ENCODE measurements at places on chromosomes 1 and 21.
A peak's percentile ranks its signal among the peaks of the same experiment; 100 is the strongest.

GRCh38 chr1:150567341-150567716, 12.1 kb downstream of the MCL1 start:
- no peak for DNase-seq

- DNase-seq = no peak
Measured at GRCh38 chr1:115179397-115180079, 90.2 kb upstream of the TSPAN2 start.

- DNase-seq = no peak
Measured at GRCh38 chr1:107617456-107617855, 347.5 kb downstream of the VAV3 start.

DNA sequence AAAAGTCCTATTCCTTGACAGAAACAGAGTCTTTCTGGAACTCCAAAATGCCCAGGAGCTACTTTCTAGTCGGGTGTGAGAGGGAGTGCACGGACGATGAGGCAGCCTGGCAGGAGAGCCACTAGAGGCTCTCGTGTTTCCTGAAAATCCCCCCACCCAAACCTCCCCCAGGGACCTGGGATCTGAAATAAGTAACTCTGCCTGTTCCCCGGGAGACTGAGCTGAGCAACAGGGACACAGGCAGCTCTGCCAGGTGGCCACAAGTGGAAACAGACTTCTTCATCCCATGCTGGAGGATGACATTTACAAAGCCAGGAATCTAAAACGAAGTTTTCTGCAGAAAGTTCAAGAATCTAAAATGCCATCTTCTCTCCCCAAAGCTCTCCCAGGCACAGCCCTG, 77.1 kb downstream of the ITPKB start:
- DNase-seq = no peak

- DNase-seq = no peak
Measured at GRCh38 chr1:158054721-158055120, 61.3 kb downstream of the KIRREL1 start.

GRCh38 chr21:40616377-40616704, 230.6 kb downstream of the DSCAM start:
- no peak for DNase-seq

DNA sequence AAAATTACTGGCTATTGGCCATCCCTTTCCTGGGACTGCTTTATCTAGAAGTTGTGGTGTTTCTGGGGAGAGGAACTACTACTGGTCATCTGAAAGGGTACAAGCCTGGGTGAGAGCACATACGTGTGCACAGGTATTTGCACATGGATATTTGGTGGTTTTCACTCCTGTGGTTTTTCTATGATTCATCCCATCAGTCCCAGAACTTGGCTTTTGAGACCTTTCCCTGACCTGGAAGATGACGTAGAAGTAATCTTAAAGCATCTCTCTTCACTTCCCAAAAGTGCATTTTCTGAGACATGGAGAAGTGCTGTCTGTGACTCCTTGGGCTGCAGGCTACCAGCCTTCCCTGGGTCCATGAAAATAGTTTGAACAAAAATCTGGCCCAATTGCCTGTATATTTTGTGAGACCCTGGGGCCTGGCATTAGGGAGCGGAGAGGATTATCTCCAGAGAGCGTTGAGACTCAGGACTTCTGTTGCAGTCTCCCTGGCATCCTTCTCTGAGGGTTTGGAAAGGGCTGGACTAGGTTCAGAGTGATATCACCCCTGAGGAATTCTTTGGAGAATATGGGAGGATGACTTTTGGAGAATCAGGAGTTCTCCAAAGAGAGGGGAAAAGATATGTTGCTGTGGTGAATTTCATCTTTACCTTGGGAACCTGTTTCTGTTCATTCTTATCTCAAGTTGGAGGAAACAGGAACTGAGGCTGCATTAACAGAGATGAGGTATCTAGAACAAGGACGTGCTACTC, 130.8 kb downstream of the NOS1AP start:
- no peak for DNase-seq

DNA sequence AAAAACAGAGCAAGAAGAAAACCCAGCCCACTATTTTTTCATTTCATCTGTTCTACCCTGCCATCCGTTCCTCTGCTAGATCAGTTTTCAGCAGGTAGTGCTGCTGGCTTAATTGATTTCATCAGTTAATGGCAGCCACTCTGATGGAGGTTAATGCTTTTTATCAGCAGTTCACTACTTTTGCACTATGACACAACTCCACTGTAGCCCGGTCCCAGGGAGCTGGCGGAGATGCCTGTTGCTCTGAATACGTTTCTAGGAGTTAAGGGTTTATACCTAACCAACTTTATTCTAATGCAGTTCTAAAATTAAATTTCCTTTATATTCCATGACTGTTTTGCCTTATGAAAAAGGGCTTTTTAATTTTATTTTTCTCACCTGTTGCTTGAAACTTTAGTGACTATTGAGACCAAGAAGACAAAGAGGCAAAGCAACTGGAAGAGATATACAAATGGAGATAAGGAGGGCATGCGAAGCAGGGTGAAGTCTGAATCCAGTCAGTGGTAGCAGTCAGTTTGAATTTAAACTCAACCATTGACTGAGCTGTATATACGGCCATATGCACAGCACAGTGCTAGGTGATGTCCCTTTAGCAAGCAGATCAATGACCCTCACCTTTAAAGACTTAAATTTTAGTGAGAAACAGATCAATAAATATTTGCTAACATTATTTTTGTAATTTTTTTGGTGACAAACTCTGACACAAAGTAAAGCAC, 477.9 kb downstream of the LMO4 start:
- no peak for DNase-seq

- no peak for DNase-seq
Measured at GRCh38 chr1:57683037-57683942, 259.4 kb upstream of the DAB1 start.

DNA sequence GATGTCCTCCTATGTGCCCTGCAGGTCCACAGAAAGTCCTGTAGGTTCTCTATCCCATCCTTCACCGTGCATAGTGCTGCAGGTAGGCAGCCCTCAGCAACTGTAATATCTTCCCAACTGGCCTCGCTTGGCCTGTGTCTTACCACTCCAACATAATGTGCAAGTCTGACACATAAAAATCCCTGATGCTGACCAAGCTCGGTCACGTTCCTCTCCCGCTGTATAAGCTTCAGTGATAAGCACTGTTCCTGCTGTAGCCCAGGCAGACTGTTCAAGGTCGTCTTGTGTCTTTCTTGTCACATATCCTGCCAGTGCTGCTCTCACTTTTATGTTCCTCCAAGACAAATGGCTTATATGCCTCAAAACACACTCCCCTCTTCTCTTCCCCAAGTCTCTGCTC, 19.4 kb upstream of the KCNE1 start:
- DNase-seq = no peak

- no peak for DNase-seq
Measured at GRCh38 chr1:230669543-230669942, 27.3 kb downstream of the COG2 start.

- DNase-seq = peak; percentile 63
Measured at GRCh38 chr21:37675202-37675801, 241.0 kb downstream of the KCNJ6 start.

GRCh38 chr1:156841295-156841855, 17.5 kb downstream of the INSRR start:
- DNase-seq = no peak

DNA sequence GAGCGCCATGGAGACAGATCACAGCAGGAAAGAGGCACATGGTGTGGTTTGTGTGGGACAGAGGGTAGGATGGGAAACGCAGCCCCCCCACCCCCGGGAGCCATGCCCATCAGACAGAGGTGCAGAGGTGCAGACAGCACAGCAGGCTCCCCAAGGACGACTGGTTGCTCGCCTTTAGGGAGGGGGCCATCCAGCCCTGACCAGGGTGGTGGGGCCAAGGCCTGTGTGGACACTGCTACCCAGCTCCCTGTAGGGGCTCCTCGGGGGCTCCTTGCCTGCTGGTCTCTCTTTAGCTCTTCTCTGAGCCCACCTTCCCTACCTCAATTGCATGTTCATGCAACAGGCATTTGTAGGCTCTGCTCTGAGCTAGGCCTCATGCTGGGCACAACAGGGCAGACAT, 3.7 kb downstream of the KCNAB2 start:
- no peak for DNase-seq

DNA sequence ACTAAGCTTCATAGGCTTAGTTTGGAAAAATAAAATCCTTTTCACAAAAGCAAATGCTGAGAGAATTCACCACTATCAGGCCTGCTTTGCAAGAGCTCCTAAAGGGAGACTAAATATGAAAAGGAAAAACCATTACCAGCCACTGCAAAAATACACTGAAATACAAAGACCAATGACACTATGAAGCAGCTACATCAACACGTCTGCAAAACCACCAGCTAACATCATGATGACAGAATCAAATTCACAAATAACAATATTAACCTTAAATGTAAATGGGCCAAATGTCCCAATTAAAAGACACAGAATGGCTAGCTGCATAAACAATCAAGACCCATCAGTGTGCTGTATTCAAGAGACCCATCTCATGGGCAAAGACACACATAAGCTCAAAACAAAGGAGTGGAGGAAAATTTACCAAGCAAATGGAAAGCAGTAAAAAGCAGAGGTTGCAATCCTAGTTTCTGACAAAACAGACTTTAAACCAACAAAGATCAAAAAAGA, 28.8 kb downstream of the AKT3 start:
- DNase-seq = no peak

DNA sequence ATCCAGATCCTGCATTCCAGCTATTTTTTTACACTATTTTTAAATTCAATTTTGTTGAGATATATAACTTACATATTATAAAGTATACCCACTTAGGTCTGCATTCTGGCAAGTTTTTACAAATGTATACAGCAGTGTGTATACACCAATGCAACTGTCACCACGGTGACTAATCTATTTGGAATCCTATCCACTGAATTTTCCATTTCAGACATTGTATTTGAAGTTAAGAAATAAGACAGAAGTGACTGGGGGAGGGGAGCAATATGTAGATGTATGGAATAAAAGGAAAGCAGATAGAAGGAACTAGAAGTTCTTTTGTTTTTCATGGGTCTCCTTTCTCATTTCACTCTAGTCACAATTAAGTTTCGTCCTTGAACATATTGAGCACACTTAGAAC, 431.5 kb upstream of the CHRM3 start:
- DNase-seq = no peak

DNA sequence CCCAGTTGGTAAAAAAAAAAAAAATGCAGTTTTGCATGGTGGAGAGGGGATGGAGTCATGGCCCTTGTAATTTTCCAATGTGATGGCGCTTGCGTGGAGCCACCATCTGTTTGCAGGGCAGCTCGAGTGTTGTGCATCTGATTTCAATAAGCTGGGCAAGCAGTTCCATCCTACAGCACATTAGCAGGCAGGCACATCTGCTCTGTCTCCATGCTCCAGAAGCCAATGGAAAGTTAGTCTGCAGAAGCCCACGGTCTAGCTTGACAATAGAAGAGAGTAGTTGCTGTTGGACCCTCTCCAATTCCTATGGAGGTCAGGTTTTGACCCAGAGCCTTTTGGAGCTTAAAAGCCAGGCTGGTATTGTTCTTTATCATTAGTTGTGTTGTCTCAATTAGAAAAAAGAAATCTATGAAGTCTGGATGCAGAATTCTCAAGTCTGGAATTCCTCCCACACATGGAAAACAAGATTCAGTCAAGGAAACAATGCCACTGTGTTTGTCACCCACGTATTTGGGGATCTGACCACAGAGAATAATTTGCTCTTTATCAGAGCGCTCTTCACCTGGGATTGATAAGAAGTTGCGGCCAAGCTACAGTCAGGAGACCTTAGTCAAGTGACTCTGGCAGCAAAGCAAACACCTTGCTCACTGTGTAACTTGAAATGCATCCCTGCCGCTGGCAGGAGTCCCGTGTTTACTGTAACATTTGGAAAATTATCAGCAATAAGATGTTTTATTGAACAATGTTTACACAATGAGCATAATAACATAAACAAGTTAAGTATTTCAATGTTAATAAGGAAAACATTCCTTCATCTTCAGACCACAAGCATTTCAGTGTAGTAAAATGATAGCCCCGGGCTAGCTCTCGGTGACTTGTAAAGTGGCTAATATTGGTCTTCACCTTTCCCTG, 20.7 kb downstream of the NGF start:
- no peak for DNase-seq

DNA sequence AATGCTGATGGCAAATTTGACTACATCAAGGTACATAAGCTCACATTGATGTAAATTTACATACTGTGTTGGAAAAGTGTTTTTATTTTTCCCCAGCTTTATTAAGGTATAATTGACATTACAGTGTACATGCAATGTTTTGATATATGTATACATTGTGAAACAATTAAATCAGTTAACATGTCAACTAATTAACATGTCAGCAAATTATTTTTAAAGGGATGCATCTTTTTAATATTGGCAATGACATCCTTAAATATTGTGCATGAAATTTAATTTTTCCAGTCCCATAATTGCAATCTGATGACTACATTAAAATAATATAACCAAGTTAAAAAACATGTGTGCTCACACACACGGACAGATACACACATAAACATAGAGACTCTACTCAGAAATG, 9.4 kb downstream of the EFCAB7 start:
- no peak for DNase-seq
